ENCODE measurements at places on chromosomes 16 and 17.

- no peak for DNase-seq
These were observed 165.4 kb downstream of the AIPL1 start for GRCh38 chr17:6269478-6269877.

DNA sequence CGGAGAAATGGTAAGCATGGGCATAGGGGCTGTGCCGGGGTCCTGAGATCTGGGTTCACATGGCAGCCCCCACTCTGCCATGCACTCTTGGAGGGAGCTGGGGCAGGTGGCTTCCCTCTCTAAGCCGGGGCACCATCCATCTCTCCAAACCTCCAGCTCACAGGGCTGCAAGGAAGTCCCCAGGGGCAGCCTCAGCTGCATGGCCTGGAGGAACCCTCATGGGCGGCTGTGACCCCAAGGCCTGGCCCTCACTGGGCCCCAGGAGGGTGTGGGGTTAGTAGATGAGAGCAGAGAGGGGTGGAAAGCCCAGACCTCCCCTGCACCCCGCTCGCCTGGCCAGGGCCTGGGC is 2.6 kb downstream of the CTRB2 start:
- DNase-seq: no peak

GRCh38 chr16:54277845-54278703 is 8.5 kb downstream of the IRX3 start:
- no peak for DNase-seq

GRCh38 chr16:48613061-48613957 is 3.3 kb upstream of the N4BP1 start:
- peak; percentile 54 for DNase-seq

- DNase-seq: no peak
These were observed 19.7 kb downstream of the CDC42EP4 start for GRCh38 chr17:73292031-73292531.

GRCh38 chr16:74455213-74455612 is 33.9 kb upstream of the CLEC18B start:
- no peak for DNase-seq

DNA sequence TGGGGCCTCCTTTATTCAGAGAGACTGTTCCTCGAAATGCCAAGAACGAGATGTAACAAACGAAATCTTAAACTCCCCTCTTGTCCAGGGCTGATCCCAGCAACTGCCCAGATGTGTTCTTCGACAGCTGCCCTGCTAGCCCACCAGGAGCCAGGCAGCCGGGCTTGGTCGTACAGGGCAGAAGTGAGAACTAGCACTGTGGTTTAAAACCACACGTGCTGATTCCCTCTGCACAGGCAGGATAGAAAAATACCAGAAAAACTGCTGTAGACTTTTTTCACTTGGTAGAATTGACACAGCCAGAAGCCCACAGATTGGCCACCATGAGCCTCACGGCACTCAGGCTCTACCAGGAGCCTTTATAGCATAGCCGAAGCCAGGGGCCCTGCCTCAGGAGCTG is 33.1 kb downstream of the PLD6 start:
- DNase-seq: no peak

DNA sequence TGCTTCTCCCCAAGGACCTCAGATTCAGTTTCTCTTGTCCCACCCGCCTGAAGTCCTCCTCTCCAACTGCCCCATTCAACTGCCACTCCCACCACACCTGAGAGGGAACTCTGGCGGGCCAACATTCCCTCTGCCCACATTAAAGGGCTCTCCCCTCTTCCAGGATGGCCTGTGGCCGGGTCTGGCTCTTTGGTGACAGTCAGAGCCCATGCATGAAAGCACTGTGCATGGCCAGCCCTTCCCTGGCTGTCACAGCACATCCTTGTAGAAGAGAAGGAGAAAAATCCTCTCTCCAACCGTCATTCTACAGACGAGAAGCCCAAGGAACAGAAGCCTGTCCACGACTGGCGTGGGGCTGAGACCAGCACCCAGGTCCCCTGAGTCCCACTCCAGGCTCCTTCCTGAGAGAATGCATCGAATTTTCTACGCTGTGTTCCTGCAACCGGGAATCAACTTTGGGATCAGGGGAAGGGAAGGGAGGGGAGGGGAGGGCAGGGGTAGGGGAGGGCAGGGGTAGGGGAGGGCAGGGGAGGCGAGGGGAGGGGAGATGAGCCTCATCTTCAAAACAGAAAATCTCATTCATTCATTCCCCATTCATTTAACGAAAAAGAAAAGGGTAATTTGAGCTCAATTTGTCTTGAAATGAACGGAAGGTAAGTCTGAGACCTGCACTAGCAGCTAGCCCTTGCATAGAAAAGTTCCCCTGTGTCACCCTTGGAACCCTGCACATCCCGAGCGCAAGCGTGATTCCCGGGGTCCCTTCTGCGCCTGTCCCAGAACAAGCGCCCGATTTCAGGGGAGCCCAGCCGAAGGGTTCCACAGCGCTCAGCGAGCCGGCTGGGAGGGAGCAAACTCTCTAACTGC is at the start of gene ABCC12:
Gene ABCC12 (minus strand): TSS at position 68 of the 864 bp plus-strand sequence. CDS start 9,569 bp downstream, outside the sequence.
- DNase-seq: no peak

GRCh38 chr17:82112181-82112913 is 14.3 kb upstream of the FASN start:
- DNase-seq: no peak

- DNase-seq: peak; percentile 33
These were observed 26.2 kb upstream of the OSGIN1 start for GRCh38 chr16:83926726-83927397.

DNA sequence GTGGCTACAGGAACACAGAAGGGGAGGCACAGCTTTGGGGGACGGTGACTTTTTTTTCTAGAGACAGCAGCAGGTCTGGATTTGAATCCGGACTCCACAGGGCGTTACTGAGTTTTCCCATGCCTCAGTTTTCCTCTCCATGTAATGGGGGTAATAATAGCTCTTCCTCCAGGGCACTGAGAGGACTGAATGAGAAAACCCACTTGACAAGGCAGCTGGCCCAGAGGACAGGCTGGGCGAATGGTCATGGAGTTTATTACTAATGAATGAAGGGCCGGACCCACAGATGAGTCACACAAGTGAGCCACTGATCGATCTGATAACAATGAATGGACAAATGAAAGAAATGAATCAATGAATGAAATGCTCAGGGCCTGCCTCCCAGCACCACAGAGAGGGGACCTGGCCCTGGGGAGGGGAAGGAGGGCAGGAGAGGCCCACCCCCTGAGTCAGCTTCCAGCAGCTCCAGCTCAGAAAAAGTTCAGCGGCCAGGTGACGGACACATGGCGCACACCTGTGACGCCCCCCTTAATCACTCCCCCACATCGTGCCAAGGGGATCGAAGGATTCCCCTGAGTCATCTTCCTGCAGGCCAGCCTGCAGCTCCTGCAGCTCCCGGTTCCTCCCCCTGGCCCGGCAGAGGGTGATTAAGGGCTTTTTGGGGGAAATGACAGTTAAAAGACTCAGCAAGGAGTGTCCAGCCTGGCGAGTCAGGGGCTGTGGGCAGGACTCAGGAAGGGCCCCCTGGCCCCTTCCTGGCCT is 54.3 kb downstream of the SOCS1 start:
- no peak for DNase-seq

DNA sequence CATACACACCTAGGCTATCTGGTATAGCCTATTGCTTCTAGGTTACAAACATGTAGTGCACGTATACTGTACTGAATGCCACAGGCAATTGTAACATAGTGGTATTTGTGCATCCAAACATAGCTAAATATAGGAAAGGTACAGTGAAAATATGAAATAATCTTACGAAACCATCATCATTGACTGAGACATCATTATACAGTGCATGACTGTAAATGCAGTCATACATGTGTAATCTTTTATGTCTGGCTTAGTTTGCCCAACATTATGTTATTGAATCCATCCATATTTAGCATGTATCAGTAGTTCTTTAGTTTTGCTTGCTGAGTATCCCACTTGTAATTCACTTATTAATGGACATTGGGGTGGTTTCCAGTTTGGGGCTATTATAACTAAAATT is 124.9 kb downstream of the CYLD start:
- no peak for DNase-seq

GRCh38 chr16:48053418-48053745 is 102.4 kb downstream of the ABCC12 start:
- no peak for DNase-seq

All from T-helper 1 cell (primary cell).